SHP77 treated with DMSO at 0.1 percent for 48 hours (cell line): ENCODE measurements at places on chromosomes 4 and X.

DNA sequence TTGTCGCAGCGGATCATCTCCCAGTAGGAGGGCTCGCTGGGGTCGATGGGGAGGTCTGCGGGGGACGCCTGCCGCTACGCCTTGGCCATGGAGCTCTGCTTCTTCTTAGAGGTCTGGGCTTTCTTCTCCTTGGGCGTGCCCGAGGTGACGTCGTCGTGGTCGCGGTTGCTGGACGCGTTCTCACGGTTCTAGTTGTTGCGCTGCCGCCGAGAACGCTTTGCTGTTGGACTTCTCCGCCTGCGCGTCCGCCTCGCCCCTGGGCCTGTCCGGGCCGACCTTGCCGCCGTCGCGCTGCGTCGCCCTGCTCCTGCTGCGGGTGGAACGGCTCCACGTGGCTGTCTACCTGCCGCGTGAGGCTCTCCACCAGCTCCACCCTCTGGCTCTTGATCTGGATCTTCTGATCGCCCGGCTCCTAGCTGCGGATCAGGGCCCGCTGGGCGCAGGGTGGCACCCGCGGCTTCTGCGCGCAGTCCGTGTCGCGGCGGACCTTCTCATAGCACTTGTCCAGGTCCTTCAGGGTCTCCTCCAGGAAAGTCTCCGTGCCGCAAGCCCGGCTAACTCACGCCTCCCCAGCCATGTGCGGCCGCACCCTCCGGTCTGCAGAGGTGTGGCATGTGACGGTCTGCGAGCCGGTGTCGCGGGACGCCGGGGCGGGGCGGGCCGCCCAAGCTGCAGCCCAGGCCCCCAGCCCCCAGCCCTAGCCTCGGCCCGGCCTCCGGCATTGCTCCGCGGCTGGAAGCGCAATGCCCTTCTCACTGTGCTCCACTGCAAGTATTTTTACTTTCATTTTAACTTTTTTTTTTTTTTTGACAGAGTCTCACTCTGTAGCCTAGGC, 40.5 kb upstream of the OGT start:
- DNase-seq = no peak

DNA sequence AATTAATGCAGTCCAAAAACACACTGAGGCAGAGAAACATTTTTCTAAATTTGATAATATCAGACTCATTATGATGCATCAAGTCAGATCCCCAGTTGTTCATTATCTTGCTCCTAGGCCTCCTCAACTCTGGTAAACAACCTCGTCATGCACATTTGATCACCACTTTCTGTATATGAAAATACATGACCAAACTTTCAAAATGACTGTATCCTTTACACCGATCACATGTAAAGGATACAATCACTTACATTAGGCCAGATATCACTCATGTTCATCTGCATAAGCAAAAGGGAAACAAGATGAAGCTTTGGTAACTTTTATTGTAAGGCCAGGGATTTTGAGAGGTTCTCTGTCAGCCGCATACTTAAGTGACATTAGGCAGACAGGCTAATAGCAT, 99.4 kb upstream of the IL1RAPL1 start:
- no peak for DNase-seq

- DNase-seq = no peak
Measured at GRCh38 chr4:124331781-124332180, 380.8 kb downstream of the ANKRD50 start.

- DNase-seq = no peak
Measured at GRCh38 chr4:55075823-55076716, 49.3 kb downstream of the KDR start.
